Naive thymus-derived CD4-positive, alpha-beta T cell (primary cell): ENCODE measurements at places on chromosomes 2 and 18. TPM values are rescaled to one million over a fixed set of nuclear protein-coding genes. Genes with fewer than 3 reads are reported as not detected.

GRCh38 chr2:105802587-105802986 is 57.9 kb downstream of the NCK2 start:
- H3K27me3 ChIP-seq, result no peaks in the 10 kb centered on the region
- peak overlapping the region; percentile 3 for H3K4me3 ChIP-seq
- H3K36me3 ChIP-seq, result no peaks in the 10 kb centered on the region
- peaks cover 86% of the 10 kb centered on the region for H3K4me1 ChIP-seq
- DNase-seq, result peak; percentile 75

The KCNG2 gene
- not detected in 2 replicates for total RNA-seq

DNA sequence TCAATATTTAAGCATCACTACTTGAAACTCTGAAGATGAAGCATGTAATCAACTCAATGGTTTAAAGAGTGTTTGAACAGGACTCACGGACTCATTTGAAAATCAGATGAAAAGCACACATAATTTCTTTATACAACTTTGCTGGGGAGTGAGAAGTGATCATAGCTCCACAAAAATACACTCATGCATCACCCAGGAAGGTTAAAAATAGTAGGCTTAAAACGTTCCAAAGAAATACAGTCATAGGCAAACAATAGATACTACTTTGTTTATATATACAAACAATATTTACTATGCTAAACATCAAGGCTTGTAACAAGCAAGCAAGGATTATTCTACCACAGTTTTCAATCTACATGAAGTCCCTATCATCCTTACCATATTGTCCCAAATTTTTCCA is 11.6 kb downstream of the HNRNPLL start:
- H3K4me1 ChIP-seq, result peaks cover 44% of the 10 kb centered on the region
- H3K4me3 ChIP-seq, result no peak overlapping the region
- DNase-seq, result no peak
- no peaks in the 10 kb centered on the region for H3K36me3 ChIP-seq
- H3K27me3 ChIP-seq, result no peaks in the 10 kb centered on the region
- H3K27ac ChIP-seq, result no peak overlapping the region

- H3K4me3 ChIP-seq, result no peak overlapping the region
- H3K27ac ChIP-seq, result no peak overlapping the region
- no peaks in the 10 kb centered on the region for H3K36me3 ChIP-seq
- H3K4me1 ChIP-seq, result no peaks in the 10 kb centered on the region
Observed at GRCh38 chr18:65975536-65975935, 224.7 kb downstream of the CDH7 start.

GRCh38 chr18:74251297-74252038 is 40.3 kb downstream of the CYB5A start:
- no peak overlapping the region for H3K27ac ChIP-seq
- H3K4me3 ChIP-seq, result no peak overlapping the region
- DNase-seq, result no peak
- H3K36me3 ChIP-seq, result no peaks in the 10 kb centered on the region

GRCh38 chr2:10161961-10162441 is 39.5 kb downstream of the RRM2 start:
- no peaks in the 10 kb centered on the region for H3K4me1 ChIP-seq
- H3K27ac ChIP-seq, result no peak overlapping the region
- no peak for DNase-seq
- no peak overlapping the region for H3K4me3 ChIP-seq
- no peaks in the 10 kb centered on the region for H3K27me3 ChIP-seq

GRCh38 chr18:79857082-79857671 is 59.4 kb downstream of the KCNG2 start:
- H3K4me1 ChIP-seq, result no peaks in the 10 kb centered on the region
- no peak overlapping the region for H3K4me3 ChIP-seq
- no peaks in the 10 kb centered on the region for H3K36me3 ChIP-seq
- H3K27ac ChIP-seq, result no peak overlapping the region

- no peak overlapping the region for H3K27ac ChIP-seq
- no peak overlapping the region for H3K4me3 ChIP-seq
- H3K27me3 ChIP-seq, result no peaks in the 10 kb centered on the region
- H3K4me1 ChIP-seq, result no peaks in the 10 kb centered on the region
- DNase-seq, result no peak
- H3K36me3 ChIP-seq, result no peaks in the 10 kb centered on the region
Observed at GRCh38 chr2:74887445-74887951, 53.6 kb downstream of the HK2 start.

GRCh38 chr2:156192468-156192867 is 140.1 kb downstream of the NR4A2 start:
- H3K27ac ChIP-seq, result no peak overlapping the region
- no peak for DNase-seq
- H3K4me1 ChIP-seq, result no peaks in the 10 kb centered on the region

GRCh38 chr2:39697454-39697853 is 31.7 kb downstream of the TMEM178A start:
- H3K4me1 ChIP-seq, result no peaks in the 10 kb centered on the region
- H3K4me3 ChIP-seq, result no peak overlapping the region
- H3K27ac ChIP-seq, result no peak overlapping the region

DNA sequence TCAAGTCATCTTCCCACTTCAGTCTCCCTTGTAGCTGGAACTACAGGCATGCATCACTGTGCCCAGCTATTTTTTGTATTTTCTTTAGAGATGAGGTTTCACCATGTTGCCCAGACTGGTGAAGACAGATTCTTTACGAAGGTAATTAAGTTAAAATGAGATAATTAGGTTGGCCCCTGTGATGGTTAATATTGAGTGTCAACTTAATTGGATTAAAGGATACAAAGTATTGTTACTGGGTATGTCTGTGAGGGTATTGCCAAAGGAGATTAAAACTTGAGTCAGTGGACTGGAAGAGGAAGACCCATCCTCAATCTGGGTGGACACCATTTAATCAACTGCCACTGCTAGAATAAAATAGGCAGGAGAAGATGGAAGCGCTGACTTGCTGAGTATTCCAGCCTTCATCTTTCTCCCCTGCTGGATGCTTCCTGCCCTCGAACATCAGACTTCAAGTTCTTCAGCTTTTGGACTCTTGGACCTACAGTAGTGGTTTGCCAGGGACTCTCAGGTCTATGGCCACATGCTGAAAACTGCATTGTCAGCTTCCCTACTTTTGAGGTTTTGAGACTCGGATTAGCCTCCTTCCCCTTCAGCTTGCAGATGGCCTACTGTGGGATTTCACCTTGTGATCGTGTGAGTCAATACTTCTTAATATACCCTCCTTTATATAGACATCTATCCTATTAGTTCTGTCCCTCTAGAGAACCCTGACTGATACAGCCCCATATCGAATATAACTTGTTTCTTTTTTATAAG is 269.1 kb downstream of the TMX3 start:
- H3K4me3 ChIP-seq, result no peak overlapping the region
- no peak for DNase-seq
- no peaks in the 10 kb centered on the region for H3K27me3 ChIP-seq
- H3K4me1 ChIP-seq, result no peaks in the 10 kb centered on the region

DNA sequence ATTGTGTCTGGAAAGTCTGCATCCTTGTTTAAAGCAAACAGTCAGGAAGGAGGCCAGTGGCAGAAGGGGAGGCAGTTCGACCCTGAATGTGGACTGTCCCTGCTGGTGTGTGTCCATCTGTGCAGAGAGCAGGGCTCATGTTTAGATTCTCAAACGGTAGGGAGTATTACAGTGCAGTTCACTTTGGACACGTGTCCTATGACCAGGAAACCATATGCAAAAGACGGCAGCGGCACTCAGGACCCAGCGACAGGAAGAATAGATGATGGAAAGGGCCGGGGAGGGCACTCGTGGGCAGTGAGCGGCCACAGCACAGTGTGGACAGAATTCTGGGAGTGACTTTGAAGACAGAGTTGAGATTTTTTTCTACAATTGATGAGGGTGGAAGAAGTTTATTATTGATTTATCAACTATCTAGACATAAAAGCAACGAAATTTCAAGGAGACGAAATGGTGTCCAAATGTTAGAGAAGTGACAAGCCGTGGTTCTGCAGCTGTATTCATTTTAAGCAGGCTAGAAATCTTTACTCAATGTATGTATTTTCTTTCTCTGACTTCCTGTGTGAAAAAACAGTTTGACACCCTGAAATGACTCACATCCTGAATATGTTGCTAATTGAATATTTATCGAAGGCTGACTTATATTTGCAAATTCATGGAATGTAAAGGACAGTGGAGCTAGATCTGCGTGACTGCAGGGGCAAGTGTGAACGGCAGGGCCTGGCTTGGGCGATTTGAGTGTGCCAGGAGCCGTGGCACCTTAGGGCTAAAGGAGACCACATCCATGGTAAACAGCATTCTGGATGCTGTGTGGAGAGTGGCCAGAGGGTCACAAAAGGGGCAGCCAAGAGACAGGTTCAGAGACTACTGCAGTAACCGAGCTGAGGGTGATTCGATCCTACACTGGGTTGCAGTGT is 214.2 kb downstream of the PTGR3 start:
- peak overlapping the region; percentile 29 for H3K4me3 ChIP-seq
- H3K36me3 ChIP-seq, result no peaks in the 10 kb centered on the region

The AOX1 gene
- 0.24 TPM for total RNA-seq

- no peaks in the 10 kb centered on the region for H3K27me3 ChIP-seq
- H3K4me1 ChIP-seq, result peaks cover under 1% of the 10 kb centered on the region
- H3K36me3 ChIP-seq, result no peaks in the 10 kb centered on the region
- no peak overlapping the region for H3K27ac ChIP-seq
Observed at GRCh38 chr2:68709421-68709911, 25.1 kb upstream of the ARHGAP25 start.

- H3K27ac ChIP-seq, result no peak overlapping the region
- no peaks in the 10 kb centered on the region for H3K27me3 ChIP-seq
- DNase-seq, result no peak
Observed at GRCh38 chr18:75036917-75037688, 171.8 kb downstream of the PTGR3 start.

- DNase-seq, result no peak
- no peaks in the 10 kb centered on the region for H3K27me3 ChIP-seq
- no peak overlapping the region for H3K4me3 ChIP-seq
- H3K27ac ChIP-seq, result no peak overlapping the region
- H3K36me3 ChIP-seq, result no peaks in the 10 kb centered on the region
- H3K4me1 ChIP-seq, result no peaks in the 10 kb centered on the region
Observed at GRCh38 chr18:42296192-42296591, 341.2 kb downstream of the PIK3C3 start.

- no peak for DNase-seq
- no peaks in the 10 kb centered on the region for H3K36me3 ChIP-seq
- no peaks in the 10 kb centered on the region for H3K4me1 ChIP-seq
Observed at GRCh38 chr18:39602131-39602530, 2036.5 kb upstream of the CELF4 start.

The CFAP65 gene
- not detected for total RNA-seq

- H3K4me3 ChIP-seq, result no peak overlapping the region
- no peak overlapping the region for H3K27ac ChIP-seq
- no peak for DNase-seq
Observed at GRCh38 chr2:127783101-127783500, 27.9 kb downstream of the WDR33 start.

The KCNS3 gene
- not detected for total RNA-seq

DNA sequence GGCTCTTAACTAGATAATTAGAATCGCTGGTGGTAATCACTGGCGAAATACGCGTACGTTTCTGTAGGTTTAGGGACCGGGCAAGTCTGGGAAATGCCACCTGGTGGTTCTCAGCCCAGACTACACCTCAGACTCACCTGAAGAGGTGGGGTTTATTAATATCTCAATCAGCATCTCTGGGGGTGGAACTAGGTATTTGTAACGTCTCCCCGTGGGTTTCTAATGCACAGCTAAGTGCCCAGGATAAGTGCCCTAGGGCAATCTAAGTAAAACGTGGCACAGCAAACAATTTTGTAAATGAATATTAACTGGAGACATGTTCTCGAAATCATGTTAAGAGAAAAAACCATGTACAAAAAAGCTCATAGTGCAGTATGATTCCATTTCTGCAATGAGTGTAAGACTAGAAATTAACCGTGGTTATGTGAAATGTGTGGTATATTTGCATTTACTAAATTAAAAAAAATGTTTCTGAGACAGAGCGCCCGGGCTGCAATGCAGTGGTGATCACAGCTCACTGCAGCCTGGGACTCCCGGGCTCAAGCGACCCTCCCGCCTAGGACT is 760 bp upstream of the CNOT11 start:
- H3K4me3 ChIP-seq, result peak overlapping the region; percentile 91
- H3K36me3 ChIP-seq, result no peaks in the 10 kb centered on the region
- peak; percentile 67 for DNase-seq
- peak overlapping the region; percentile 68 for H3K27ac ChIP-seq

The ASB18 gene
- total RNA-seq, result not detected in 2 replicates

DNA sequence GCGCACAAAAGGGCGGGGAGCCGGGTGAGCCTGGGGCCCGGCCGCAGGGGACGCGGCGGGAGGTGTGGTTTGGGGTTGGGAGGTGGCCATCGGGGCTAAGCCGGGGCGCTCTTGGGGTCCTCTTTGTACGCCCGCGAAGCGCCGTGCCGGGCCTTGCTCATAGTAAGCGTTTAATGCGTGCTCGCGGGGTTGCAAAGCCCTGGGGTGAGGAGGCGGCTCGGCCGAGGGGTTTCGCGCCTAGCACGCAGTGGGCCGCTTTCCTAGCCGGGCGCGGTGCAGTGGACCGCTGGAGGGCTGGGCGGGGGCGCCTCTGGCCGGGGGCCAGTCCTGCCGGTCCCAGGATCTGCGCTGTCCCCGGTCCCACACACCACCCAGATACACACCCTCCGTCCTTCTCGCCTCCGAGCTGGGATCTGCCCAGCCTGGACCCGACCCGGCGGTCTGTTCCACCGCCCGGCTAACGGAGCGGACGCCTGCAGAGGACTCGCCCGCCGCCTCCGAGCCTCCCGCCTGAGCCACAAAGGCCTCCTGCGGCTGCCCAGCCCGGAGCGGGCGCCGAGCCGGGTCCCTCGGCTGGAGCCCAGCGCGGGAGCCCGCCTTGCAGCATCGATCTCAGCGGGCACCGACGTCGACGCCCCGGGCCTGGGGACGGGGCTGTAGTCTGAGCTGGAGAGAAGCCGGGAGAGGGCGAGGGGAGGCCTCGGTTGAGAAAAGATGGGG is 564 bp downstream of the DPYSL5 start:
- peaks cover 20% of the 10 kb centered on the region for H3K4me1 ChIP-seq
- peaks cover 6% of the 10 kb centered on the region for H3K27me3 ChIP-seq
- H3K36me3 ChIP-seq, result no peaks in the 10 kb centered on the region
- no peak for DNase-seq
- no peak overlapping the region for H3K27ac ChIP-seq
- H3K4me3 ChIP-seq, result peak overlapping the region; percentile 33

GRCh38 chr2:6914828-6915227 is 2.4 kb upstream of the RNF144A start:
- no peaks in the 10 kb centered on the region for H3K27me3 ChIP-seq
- peak overlapping the region; percentile 85 for H3K27ac ChIP-seq
- peak; percentile 20 for DNase-seq
- no peaks in the 10 kb centered on the region for H3K36me3 ChIP-seq
- peaks cover 49% of the 10 kb centered on the region for H3K4me1 ChIP-seq

GRCh38 chr2:235538981-235539380 is 45.1 kb downstream of the AGAP1 start:
- H3K4me3 ChIP-seq, result no peak overlapping the region
- no peaks in the 10 kb centered on the region for H3K36me3 ChIP-seq
- no peak for DNase-seq
- H3K27me3 ChIP-seq, result no peaks in the 10 kb centered on the region
- H3K4me1 ChIP-seq, result no peaks in the 10 kb centered on the region

DNA sequence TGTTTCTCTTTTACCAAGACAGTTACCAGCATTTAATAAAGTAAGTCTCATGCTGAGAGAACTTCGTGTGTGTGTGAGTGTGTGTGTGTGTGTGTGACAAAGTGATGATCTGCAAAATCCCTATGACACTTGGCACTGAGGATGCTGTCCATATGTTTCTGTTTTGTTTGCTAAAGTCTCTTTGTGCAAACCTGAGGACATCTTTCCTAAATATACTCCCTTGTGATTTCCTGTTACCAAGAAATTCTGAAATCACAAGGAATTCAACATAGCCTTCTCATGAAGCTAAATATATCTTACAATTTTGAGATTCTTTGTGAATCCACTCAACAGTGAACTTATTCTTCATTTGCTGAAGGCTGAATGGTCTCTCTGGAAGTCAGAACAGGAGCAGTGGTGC is 1359.7 kb upstream of the NRXN1 start:
- no peaks in the 10 kb centered on the region for H3K36me3 ChIP-seq
- no peaks in the 10 kb centered on the region for H3K27me3 ChIP-seq
- H3K27ac ChIP-seq, result no peak overlapping the region
- H3K4me3 ChIP-seq, result no peak overlapping the region
